ENCODE measurements at places on chromosomes 1 and 21. TPM values are rescaled to one million over a fixed set of nuclear protein-coding genes. Genes with fewer than 3 reads are reported as not detected.

DNA sequence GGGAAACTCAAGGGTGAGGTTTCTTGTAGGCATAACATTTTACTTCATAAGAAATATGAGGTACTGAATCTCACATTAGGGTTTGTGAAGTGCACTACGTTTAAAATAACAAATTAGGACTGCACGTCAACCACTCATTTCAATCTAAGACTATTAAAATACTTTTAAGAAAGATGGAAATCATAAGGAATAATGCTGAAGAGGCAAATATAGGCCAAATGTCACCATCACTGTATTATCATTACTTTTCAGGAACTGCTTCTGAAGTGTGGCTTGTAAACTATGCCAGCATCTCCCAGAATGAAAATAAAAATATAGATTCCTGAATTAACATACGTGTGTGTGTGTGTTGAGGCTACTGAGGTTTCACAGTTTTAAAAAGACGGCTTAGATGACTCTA lies 56.8 kb downstream of the INTS7 start:
- no peak for DNase-seq

- DNase-seq = no peak
Observed at GRCh38 chr1:172827301-172827700, 168.4 kb downstream of the FASLG start.

GRCh38 chr1:221164951-221165838 lies 286.0 kb downstream of the HLX start:
- no peak for DNase-seq

DNA sequence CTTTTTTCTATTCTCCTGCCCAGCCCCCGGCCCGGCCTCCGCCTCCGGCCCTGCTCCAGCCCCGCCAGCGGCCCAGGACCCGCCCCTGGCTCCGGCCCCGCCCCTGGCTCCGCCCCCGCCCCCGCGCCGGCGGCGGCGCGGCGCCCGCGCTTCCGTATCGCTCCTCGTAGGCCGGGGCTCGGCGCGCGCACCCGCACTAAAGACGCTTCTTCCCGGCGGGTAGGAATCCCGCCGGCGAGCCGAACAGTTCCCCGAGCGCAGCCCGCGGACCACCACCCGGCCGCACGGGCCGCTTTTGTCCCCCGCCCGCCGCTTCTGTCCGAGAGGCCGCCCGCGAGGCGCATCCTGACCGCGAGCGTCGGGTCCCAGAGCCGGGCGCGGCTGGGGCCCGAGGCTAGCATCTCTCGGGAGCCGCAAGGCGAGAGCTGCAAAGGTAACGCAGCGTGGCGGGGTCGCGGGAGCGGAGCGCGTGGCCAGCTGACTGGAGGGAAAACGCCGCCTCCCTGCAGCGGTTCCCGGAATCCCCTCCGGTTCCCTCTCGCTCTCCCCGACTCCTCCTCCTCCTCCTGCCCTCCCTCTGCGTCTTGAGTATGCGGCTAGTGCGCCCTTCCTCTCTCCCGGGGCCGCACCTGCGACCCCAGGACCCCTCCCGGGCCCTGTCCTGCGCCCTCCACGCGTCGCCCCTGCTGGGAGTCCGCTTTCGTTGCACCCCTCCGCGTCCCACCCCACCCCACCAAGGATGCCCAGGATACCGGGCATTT lies at the start of gene IFNAR2:
IFNAR2 (plus strand) TSS at position 155 of the 761 bp plus-strand sequence. CDS start 11,985 bp downstream, outside the sequence.
- peak; percentile 66 for DNase-seq

DNA sequence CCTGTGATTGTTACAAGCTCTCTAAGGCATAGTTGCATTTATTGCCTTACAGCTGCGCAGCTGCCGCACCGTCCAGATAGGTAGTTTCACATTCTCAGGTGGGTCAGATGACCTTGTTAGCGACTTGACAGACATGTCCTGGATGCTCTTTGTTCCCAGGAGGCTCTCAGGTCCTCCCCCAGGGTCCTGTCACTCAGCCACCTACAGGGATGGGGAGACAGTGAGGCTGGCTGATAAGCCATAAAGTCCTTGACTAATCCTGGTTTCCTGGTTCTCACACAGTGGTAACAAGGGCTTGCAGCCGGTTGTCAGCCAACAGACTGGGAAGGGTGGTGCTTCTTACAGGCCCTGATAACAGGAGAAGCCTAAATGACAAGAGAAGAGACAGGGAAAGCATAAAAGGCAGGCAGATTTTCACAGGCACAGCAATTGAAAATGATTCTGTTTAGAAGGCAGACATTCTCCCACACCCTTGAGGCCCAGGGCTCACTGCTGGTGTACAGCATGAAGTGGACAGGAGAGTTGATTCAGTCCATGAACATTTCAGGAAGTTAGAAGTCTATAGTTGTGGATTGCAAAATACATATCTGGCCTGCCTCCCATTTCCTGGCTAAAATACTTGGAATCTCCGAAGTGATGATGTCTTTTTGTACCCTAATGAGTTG lies 2.9 kb downstream of the ARF1 start:
- no peak for DNase-seq

DNA sequence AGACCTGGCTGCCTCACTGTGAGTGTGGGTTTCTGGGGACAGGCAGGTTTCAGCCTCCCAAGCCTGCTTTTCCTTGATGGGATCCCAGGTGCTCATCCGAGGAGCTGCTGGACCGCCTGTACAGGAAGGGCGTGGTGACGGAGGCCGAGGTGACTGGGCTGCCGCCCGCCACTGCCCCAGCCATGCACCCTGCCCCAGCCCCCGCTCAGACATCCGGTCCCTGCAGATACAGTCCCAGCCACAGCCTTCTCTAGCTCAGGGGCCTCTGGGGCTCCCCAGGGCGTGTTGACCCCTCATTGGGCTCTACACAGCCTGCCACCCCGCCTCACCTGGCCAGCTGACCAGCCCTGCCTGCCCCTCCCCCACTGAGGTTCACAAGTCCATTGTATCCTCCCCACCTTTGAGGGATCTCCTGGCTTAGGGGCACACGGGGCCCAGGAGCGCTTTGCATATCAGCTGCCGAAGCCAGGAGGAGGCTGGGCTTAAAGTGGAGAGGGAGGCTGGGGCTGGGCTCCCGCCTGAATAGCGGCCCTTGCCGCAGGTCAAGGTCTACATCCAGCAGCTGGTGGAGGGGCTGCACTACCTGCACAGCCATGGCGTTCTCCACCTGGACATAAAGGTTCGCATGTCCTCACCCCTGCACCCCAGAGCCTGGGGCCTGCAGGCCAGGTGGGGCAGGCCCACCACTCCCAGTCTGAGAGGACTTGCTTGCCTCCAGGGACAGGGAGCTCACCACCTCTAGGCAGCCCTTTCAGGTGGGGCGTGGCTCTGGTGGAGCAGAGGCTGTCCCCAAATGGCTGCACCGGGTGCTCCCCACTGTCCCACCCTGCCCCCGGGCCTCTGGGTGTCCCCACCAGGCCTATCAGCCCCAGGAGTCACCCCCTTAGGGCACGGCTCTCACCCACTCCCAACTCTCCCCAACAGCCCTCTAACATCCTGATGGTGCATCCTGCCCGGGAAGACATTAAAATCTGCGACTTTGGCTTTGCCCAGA lies 38.5 kb downstream of the TRIM11 start:
- no peak for DNase-seq

GRCh38 chr1:196143602-196144342 lies 464.5 kb downstream of the KCNT2 start:
- no peak for DNase-seq

DNA sequence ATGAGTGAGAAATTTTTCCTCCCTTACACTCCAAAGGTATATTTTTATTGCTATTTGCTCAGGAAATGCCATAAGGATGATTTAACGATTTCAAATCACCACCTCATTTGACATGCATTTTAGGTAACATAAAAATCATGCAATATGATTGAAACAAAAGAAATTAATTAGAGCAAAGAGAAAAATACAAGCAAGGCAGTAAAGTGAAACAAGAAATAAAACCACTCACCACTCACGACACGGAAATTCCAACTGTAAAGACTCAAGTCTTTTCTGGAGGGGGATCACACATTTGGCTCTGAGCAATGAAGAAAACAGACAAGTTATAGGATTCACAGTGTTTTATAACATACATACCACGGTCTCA lies 86.8 kb upstream of the ARHGAP29 start:
- no peak for DNase-seq

- peak; percentile 32 for DNase-seq
Observed at GRCh38 chr21:42417533-42417932, 13.8 kb downstream of the UBASH3A start.

DNA sequence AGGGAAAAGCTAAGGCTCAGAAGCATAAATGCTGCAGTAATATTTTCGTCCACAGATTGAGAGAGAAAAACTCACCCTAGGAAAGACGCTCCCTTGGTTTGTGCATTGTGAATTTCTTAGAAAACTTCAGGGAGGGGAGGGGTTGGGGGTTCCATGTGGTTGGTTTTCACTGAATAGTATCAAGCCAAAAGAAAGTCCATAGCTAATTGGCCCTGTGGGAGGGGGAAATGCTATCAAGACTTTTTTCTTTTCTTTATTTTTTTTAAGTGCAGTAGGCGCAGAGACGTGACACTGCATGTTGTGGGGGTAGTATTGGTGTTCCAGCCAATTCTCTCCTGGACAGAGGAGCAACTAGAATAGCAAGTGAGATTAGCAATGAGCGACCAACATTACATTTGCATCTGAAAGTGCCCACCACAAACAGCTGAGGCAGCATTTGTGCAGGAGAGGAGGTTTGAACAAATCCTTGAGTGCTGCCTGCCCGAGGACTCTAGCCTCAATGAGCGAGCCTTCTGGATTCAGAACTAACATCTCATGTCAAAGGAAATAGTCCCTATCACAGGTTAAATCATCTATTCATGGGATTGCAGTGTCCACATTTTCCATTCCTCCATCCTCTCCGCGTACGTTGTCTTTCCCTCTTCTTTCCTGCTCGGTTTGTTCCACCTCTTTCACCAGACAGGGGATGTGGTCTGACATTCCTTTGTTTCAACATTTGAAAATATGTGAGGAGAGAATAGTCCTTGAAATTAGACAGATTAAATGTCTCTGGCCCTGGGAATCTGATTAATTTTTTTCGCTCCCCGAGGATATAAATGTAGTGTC lies 118.0 kb upstream of the MARK1 start:
- no peak for DNase-seq

DNA sequence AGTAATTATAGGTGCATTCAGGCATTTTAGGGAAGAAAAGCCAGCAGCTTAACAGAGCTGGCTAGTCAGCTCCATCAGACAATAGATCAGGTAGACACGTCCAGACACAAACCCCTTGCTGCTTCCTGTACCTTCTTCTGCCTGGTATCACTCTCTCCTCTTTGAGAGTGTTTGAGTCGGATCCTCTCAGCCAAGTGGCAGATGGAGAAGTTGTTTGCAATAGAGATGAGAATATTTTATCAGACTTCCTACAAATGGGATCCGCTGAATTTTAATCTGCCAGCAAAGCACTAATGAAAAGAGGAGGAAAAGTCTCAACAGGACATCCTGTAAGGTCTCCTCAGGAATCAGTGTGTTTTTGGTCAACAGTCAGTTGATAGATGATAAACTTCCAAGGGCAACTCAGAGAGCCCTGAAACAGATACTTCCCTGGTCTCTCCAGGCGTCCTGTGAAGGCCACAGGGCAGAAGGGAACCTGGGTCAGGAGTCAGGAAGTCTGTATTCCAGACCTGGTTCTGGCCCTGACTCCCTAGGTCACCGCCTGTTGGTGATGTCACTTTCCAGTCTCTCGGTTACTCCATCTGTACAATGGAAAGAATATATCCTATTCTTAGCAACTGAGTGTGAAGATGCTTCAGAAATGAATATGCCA lies 62.1 kb upstream of the PROX1 start:
- no peak for DNase-seq

DNA sequence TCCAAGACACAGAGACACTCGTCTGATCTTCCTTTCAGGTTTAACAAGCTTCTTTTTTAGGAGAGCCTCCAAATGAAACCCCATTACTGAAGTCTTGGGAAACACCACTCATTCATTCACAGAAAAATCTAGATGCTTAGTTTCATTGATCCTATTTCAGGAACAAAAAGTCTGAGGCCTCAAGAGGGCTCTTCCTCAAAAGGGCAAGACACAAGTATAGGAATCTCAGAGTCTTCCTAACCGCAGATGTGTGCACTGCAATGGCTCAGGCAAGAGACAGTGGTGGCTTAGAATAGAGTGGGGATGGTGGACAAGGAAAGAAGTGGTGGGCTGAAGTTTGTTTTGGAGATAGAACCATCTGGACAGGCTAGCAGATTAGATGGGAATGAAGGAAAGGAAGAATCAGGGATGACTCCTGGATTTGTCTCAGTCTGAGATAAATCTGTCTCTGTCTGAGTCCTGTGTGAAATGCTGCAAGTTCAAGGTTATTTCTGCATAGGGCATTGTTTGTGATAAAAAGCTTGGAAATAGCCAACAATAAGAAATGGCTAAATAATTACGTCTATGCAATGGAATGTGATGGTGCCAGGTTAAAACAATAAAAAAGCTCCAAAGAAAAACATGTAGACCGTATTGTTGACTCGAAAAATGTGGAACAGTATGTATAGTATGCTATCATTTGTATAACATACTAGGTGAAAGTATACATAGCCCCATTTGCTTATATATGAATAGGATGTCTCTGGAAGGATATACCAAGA lies 8.9 kb upstream of the CTSE start:
- DNase-seq = no peak

DNA sequence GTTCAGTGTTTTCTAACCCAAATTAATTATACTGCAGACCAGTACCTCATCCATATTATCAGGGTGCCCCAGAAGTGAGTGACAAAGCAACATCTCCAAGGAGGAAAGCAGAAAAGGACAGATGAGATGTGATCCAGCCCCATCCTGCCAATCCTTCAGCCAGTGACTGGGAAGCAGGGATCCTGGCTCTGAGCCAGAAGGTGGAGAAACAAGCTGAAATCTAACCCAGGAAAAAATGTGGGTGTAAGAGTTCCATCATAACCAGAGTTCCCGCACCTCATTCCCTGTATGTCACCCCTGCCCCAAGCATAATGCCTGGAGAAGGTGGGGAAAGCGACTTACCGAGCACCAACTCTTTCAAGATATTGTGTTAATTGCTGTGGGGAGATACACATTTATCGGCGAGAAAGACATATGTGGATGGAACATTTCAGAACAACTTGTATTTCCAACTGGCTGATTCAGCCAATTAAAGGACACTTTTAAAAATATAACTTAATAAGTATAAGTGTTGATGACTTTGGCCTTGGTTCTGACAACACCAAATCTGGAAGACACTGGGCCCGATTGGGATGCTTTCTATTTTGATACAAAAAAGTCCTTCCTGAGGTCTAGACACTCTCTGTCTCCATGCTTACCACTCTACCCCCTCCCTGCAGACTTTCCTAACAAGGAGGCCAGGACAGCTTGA lies 14.9 kb downstream of the PLEKHA6 start:
- no peak for DNase-seq

DNA sequence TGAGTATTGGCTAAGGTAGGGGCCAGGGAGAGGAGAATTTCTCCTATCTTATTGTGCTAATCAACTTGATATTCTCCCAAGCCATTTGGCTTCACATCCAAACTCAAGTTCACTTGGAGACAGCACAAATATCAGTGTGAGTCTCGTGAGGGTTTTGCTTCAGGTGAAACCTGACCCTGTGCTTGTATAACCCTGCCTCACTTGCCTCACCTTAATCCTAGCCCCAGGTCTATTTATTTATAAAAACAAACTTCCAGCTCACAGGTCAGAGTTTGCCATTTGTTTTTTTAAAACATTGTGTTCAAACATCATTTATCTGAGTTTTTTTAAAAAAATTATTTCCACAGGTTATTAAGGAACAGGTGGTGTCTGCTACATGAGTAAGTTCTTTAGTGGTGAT lies 19.9 kb downstream of the HAO2 start:
- DNase-seq = no peak

The B3GALT5 gene
- polyA plus RNA-seq = not detected

The C1orf53 gene
- polyA plus RNA-seq = not detected

The CFAP74 gene
- polyA plus RNA-seq = not detected

The KLF17 gene
- polyA plus RNA-seq = not detected

The MYOC gene
- polyA plus RNA-seq = not detected

The PIK3C2B gene
- 1.9 TPM for polyA plus RNA-seq

The C1orf87 gene
- not detected for polyA plus RNA-seq

The ANGPTL3 gene
- polyA plus RNA-seq = not detected

The ZBTB48 gene
- polyA plus RNA-seq = 18.6 TPM

The ITLN2 gene
- polyA plus RNA-seq = not detected

The CRP gene
- not detected for polyA plus RNA-seq

All from CD4-positive, CD25-positive, alpha-beta regulatory T cell (primary cell).